ENCODE measurements at places on chromosomes 13 and 19. TPM values are rescaled to one million over a fixed set of nuclear protein-coding genes. Genes with fewer than 3 reads are reported as not detected.

LRRC63 gene
- total RNA-seq, result 0.16 TPM

PRR20E gene
- total RNA-seq, result not detected

PLIN4 gene
- total RNA-seq, result not detected

GIPC3 gene
- not detected for total RNA-seq

WASF3 gene
- 6.0 TPM for total RNA-seq

CGB5 gene
- not detected for total RNA-seq

RHPN2 gene
- 18.6 TPM for total RNA-seq

C19orf85 gene
- not detected for total RNA-seq

IGFL1 gene
- not detected for total RNA-seq

PBX4 gene
- 15.5 TPM for total RNA-seq

PGLYRP2 gene
- not detected for total RNA-seq

CRX gene
- total RNA-seq, result not detected

BEST2 gene
- 0.30 TPM for total RNA-seq

CBY2 gene
- not detected for total RNA-seq

ATP8B3 gene
- total RNA-seq, result not detected

FRY gene
- 0.79 TPM for total RNA-seq

PLPPR3 gene
- not detected for total RNA-seq

GPR12 gene
- not detected for total RNA-seq

STAP2 gene
- total RNA-seq, result not detected

CD79A gene
- not detected for total RNA-seq

MAG gene
- not detected for total RNA-seq

ZNF615 gene
- total RNA-seq, result 8.4 TPM

BBC3 gene
- 38.8 TPM for total RNA-seq

REEP6 gene
- total RNA-seq, result 0.99 TPM

ZNF155 gene
- 2.3 TPM for total RNA-seq
